CD8-positive, alpha-beta memory T cell (primary cell): ENCODE measurements at places on chromosomes 1 and 21.

GRCh38 chr21:40164905-40165772, 297.9 kb downstream of the PCP4 start:
- DNase-seq, result no peak
- H3K27me3 ChIP-seq, result no peaks in the 10 kb centered on the region
- no peaks in the 10 kb centered on the region for H3K36me3 ChIP-seq
- H3K27ac ChIP-seq, result no peak overlapping the region
- no peaks in the 10 kb centered on the region for H3K4me1 ChIP-seq

DNA sequence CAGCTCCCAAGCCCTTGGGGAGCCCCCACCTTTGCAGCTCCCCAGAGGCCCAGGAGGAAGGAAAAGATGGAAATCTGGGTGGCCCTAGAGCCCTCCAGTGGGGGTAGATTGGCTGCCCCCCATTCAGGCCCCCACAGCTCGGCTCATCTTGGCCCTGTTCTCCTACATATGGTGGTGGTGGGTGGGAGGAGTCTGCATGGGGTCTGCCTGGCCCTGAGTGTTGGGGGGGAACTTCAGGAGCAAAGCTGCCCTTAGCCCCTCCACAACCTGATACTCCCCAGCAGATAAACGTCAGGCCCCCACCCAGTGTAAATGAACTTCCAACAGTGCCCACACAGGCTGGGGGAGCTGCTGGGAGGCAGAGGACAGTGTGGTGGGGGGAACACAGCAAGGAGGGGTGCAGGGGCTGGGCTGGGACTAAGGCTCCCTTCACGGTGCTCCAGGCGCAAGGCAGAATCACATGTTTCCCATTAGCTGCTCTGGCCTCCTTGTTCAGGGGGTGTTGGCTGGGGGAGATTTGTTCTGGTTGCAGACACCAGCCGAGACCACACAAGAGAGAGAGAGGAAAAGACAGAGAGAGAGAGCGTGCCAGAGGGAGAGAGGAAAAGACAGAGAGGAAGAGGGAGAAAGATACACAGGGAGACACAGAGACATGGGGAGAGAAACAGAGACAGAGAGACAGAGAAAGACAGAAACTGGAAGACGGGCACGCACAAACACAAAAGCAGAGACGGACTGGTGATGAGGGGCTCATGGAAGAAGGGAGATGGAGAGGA, 42.6 kb downstream of the AHDC1 start:
- peaks cover 23% of the 10 kb centered on the region for H3K4me1 ChIP-seq
- no peaks in the 10 kb centered on the region for H3K27me3 ChIP-seq
- DNase-seq, result no peak
- no peaks in the 10 kb centered on the region for H3K36me3 ChIP-seq
- H3K4me3 ChIP-seq, result no peak overlapping the region

DNA sequence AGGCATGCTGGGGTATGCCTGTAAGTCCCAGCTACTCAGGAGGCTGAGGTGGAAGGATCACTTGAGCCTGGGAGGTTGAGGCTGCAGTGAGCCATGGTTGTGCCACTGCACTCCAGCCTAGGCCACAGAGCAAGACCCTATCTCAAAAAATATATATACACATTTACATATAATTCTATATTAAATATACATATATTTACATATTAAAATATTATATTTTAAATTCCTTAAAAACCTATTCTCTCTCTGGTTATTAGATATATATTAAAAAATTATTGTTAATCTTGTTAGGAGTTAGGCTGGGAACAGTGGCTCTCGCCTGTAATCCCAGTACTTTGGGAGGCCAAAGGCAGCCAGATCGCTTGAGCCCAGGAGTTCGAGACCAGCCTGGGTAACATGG, 22.7 kb downstream of the GLMN start:
- no peak overlapping the region for H3K4me3 ChIP-seq
- H3K36me3 ChIP-seq, result peaks cover 24% of the 10 kb centered on the region
- no peaks in the 10 kb centered on the region for H3K4me1 ChIP-seq
- H3K27me3 ChIP-seq, result no peaks in the 10 kb centered on the region

DNA sequence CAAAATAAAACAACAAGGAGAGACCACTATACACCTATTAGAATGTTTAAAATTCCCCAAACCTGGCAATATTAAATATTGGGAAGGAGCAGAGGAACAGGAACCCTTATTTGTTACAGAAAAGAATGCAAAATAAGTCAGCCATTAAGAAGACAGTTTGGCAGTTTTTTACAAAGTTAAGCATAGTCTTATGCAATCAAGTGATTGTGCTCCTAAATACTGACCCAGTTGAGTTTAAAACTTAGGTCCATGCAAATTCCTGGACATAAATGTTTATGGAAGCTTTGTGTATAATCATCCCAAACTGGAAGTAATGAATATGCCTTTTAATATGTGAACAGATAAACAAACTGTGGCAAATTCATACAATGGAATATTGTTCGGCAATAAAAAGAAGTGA, 72.9 kb upstream of the RGS4 start:
- no peaks in the 10 kb centered on the region for H3K36me3 ChIP-seq
- H3K4me1 ChIP-seq, result no peaks in the 10 kb centered on the region
- H3K27me3 ChIP-seq, result no peaks in the 10 kb centered on the region
- no peak for DNase-seq

DNA sequence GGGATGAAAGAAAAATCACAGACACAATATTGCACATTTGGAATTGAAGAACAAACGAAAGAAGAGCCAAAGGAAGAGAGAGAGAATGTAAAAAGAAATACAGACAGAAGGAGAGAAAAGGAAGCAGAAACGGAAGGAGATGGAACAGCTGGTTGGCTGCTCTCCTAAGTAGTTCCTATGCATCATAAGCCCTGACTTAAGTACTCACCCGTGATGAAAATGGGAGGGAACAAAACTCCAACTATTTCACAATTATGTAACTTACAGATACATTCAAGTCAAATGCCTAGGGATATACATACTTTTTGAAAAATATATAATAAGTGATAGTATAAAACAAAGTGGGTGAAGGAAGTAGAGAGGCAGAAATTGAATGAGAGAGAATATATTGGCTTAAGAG, 88.5 kb downstream of the TTLL7 start:
- no peaks in the 10 kb centered on the region for H3K4me1 ChIP-seq
- DNase-seq, result no peak
- peaks cover 5% of the 10 kb centered on the region for H3K27me3 ChIP-seq
- no peaks in the 10 kb centered on the region for H3K36me3 ChIP-seq
- no peak overlapping the region for H3K4me3 ChIP-seq

- peaks cover 54% of the 10 kb centered on the region for H3K4me1 ChIP-seq
- H3K27ac ChIP-seq, result no peak overlapping the region
- no peaks in the 10 kb centered on the region for H3K27me3 ChIP-seq
- DNase-seq, result no peak
Measured at GRCh38 chr1:116329524-116330341, 43.3 kb upstream of the ATP1A1 start.

DNA sequence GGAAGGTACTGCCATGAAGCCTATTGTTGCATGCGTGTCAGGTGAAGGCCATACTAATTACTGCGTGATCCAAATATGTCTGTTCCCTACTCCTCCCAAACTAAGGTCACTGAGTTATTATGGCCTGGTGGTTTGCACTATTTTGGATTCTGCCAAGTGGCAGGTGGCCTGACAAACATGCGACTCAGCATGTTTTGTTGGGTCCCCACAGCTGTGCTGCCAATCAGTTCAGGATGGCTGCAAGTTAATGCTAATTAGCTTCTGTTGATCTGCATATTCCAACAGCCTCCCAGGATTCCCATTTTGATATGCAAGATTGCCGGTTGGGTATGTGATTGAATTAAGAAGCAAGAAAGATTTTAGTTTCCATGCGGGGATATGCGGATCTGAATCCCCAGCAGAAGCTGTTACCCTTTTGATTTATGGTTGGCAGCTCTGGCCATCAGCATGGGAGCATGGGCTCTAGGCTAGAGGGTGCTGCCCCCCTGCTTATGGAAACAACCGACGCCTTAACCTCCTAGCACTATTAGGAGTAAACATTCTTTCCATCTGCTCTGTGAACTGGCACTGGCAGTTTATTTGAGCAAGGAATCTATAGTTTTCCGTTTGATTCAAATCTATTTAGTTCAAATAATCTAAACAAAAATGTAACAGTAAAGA, 429.8 kb upstream of the C1orf87 start:
- no peak overlapping the region for H3K4me3 ChIP-seq
- H3K36me3 ChIP-seq, result no peaks in the 10 kb centered on the region
- H3K27me3 ChIP-seq, result no peaks in the 10 kb centered on the region
- DNase-seq, result no peak
- H3K27ac ChIP-seq, result no peak overlapping the region

GRCh38 chr1:60244906-60245305, 171.3 kb upstream of the C1orf87 start:
- no peaks in the 10 kb centered on the region for H3K27me3 ChIP-seq
- H3K27ac ChIP-seq, result no peak overlapping the region
- no peaks in the 10 kb centered on the region for H3K36me3 ChIP-seq
- H3K4me1 ChIP-seq, result no peaks in the 10 kb centered on the region
- no peak overlapping the region for H3K4me3 ChIP-seq

DNA sequence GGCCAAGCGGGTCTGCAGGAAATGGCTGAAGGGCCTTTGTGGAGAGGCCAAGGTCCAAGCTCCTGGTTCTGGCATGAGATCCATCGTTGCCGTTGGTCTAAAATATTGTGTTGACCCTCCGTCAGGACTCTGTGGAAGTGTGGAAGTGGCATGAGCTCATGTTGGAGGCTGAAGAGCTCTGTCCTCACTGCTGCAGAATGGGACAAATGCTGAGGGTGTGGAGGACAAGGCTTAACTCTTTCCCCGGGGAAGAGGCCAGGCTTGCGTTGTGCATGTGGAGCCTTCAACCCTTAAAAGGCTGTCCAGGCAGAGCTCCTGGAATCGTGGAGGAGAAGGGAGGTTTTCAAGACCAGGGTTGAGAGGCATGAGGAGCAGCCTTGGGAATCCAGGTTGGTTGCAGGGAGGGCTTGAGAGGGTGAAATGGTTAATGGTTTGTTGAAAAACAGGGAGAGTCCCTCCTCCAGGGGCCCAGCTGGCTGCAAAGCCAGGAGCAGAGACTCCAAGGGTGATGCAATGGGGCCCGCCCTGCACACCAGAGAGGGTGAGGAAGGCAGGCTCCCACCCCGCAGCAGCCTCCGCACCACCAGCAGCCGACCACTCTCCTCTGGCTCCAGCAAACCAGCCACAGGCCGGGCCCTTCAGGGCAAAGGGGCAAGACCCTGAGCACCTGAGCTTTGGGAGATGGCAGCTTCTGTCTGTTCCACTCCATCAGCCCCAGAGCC, 6.7 kb upstream of the AHCYL1 start:
- no peak overlapping the region for H3K4me3 ChIP-seq
- no peaks in the 10 kb centered on the region for H3K36me3 ChIP-seq
- no peak overlapping the region for H3K27ac ChIP-seq
- peaks cover 4% of the 10 kb centered on the region for H3K27me3 ChIP-seq
- DNase-seq, result no peak
- no peaks in the 10 kb centered on the region for H3K4me1 ChIP-seq

- no peak for DNase-seq
- no peaks in the 10 kb centered on the region for H3K36me3 ChIP-seq
- H3K4me1 ChIP-seq, result no peaks in the 10 kb centered on the region
- H3K27ac ChIP-seq, result no peak overlapping the region
- H3K27me3 ChIP-seq, result no peaks in the 10 kb centered on the region
- no peak overlapping the region for H3K4me3 ChIP-seq
Measured at GRCh38 chr1:29785137-29785527, 548.8 kb downstream of the PTPRU start.

- H3K4me1 ChIP-seq, result no peaks in the 10 kb centered on the region
- H3K27me3 ChIP-seq, result no peaks in the 10 kb centered on the region
- H3K27ac ChIP-seq, result no peak overlapping the region
- no peak for DNase-seq
- no peaks in the 10 kb centered on the region for H3K36me3 ChIP-seq
- no peak overlapping the region for H3K4me3 ChIP-seq
Measured at GRCh38 chr21:36757196-36757595, 58.3 kb downstream of the SIM2 start.

DNA sequence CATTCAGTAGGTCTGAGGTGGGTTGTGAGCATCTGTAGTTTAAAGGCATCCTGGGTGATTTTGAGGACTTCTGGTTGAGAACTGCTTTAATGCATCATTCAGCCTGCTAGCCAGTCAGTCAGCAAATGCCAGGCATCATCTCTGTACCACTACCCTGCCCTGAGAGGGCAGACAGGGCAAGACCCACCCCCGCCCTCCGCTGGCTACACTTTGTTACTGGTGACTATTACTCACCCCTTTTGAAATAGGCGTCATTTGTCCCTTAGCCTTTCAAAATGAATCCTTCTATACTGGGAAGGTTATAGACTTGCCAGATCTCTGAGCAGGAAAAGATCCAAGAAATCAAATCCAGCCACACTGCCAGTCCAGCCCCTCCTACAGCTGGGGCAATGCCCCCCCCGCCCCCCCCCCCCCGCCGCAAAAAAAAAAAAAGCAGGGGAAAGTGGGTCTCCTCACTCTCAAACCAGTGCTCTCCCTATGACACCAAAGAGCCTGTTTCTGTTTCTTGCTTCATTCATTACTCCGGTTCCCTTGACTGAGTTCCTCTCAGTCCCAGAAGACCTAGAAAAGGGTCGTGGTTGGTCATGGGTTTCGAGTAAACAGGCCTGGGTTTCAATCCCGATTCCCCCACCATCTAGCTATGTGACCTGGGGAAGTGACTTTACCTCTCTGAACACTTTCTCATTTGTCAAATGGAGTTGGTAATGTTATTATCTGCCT, 4.4 kb downstream of the SELENON start:
- no peak overlapping the region for H3K4me3 ChIP-seq
- H3K27me3 ChIP-seq, result no peaks in the 10 kb centered on the region
- no peak for DNase-seq

DNA sequence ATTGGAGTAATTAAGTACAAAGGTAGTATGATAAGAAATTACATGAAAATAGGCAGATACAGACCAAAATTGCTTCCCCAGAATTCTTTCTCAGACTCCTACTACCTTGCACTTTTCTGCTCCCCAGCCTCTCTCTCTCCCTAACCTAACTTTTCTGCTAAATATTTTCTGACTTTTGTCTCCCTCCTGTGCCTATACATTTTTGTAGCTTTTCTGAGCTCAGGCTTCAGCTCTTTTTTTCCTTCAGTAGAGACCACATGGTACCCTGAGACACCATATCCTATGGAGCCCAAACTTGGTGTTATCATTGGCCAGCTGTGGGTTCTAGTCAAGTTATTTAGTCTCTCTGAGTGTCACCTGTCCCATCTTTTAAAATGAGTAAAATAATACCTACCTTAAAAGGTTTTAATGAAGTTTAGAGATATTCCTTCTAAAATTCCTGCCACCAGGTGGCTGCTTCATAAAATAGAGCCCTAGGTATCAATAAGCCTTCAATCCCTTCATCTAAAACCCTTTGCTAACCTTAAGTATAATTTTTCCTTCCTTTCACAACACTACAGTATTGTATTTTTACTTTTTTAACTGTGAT, 237.6 kb upstream of the DUSP10 start:
- no peaks in the 10 kb centered on the region for H3K27me3 ChIP-seq
- H3K4me1 ChIP-seq, result no peaks in the 10 kb centered on the region
- no peak overlapping the region for H3K27ac ChIP-seq
- H3K4me3 ChIP-seq, result no peak overlapping the region
- no peaks in the 10 kb centered on the region for H3K36me3 ChIP-seq
- DNase-seq, result no peak

- no peaks in the 10 kb centered on the region for H3K27me3 ChIP-seq
- H3K4me3 ChIP-seq, result no peak overlapping the region
- H3K4me1 ChIP-seq, result peaks cover 13% of the 10 kb centered on the region
- peak; percentile 63 for DNase-seq
Measured at GRCh38 chr1:27045973-27046558, 33.4 kb upstream of the TENT5B start.

- DNase-seq, result no peak
- H3K27me3 ChIP-seq, result no peaks in the 10 kb centered on the region
- H3K27ac ChIP-seq, result no peak overlapping the region
- no peak overlapping the region for H3K4me3 ChIP-seq
Measured at GRCh38 chr21:32173121-32173724, 105.6 kb downstream of the MIS18A start.
